ENCODE measurements at places on chromosomes 5 and 9. TPM values are rescaled to one million over a fixed set of nuclear protein-coding genes. Genes with fewer than 3 reads are reported as not detected.
A peak's percentile ranks its signal among the peaks of the same experiment; 100 is the strongest.

DNA sequence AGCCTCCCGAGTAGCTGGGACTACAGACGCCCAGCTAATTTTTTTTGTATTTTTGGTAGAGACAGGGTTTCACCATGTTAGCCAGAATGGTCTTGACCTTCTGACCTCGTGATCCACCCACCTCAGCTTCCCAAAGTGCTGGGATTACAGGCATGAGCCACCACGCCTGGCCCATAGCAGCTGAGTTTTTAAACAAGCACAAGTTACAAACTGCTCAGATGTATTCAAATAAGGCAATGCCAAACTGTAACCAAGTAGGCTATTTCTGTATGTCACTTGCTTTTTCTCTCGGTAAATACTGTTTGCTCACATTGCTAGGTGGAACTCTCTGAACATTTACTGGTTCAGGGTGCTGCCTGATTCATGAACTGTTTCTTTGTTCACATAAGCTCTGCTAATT, 799.3 kb upstream of the NUDT12 start:
- no peaks in the 10 kb centered on the region for H3K27me3 ChIP-seq
- no peaks in the 10 kb centered on the region for H3K4me1 ChIP-seq
- no peaks in the 10 kb centered on the region for H3K36me3 ChIP-seq
- no peak overlapping the region for H3K4me3 ChIP-seq
- no peak for DNase-seq
- no peak overlapping the region for H3K27ac ChIP-seq

GRCh38 chr9:106421772-106422171, 441.2 kb upstream of the ZNF462 start:
- H3K27me3 ChIP-seq: no peaks in the 10 kb centered on the region
- no peak overlapping the region for H3K27ac ChIP-seq
- H3K4me1 ChIP-seq: no peaks in the 10 kb centered on the region
- DNase-seq: no peak
- H3K36me3 ChIP-seq: no peaks in the 10 kb centered on the region
- no peak overlapping the region for H3K4me3 ChIP-seq

GRCh38 chr9:136831002-136831719, 11.1 kb upstream of the AJM1 start:
- no peaks in the 10 kb centered on the region for H3K4me1 ChIP-seq
- peaks cover 17% of the 10 kb centered on the region for H3K36me3 ChIP-seq
- no peaks in the 10 kb centered on the region for H3K27me3 ChIP-seq
- H3K4me3 ChIP-seq: no peak overlapping the region
- DNase-seq: no peak

DNA sequence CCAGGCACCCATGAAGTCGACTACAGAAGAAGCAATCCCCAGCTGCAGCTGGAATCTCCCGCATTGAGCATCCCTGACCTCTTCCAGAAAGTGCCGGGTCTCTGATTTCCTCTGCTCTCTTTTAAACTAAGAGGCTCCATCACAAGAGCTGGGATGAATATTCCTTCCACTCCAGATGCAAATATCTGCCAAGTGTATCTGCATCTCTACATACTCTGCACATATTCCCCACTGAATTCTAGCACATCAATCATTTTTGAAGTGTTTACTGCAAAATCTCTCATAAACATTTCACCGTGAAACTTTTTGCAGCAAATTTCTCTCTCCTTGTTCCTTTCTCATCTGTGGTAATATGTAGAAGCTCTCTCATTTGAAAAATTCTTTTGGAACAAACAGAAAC, 161.5 kb downstream of the GABRB2 start:
- H3K36me3 ChIP-seq: no peaks in the 10 kb centered on the region
- no peaks in the 10 kb centered on the region for H3K4me1 ChIP-seq
- no peak for DNase-seq
- H3K4me3 ChIP-seq: no peak overlapping the region
- H3K27me3 ChIP-seq: no peaks in the 10 kb centered on the region
- H3K27ac ChIP-seq: no peak overlapping the region

DNA sequence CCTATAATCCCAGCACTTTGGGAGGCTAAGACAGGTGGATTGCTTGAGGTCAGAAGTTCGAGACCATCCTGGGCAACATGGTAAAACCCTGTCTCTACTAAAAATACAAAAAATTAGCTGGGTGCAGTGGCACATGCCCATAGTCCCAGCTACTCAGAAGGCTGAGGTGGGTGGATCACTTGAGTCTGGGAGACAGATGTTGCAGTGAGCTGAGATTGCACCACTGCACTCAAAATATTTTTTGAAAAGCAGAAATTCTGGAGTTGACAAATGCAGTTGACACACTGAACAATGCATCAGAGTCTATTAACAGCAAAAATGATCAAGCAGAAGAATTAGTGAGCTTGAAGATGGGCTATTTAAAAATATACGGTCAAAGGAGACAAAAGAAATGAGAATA, 35.5 kb downstream of the NDUFAF2 start:
- no peaks in the 10 kb centered on the region for H3K4me1 ChIP-seq
- no peaks in the 10 kb centered on the region for H3K27me3 ChIP-seq
- no peak overlapping the region for H3K27ac ChIP-seq
- DNase-seq: no peak
- H3K36me3 ChIP-seq: no peaks in the 10 kb centered on the region
- no peak overlapping the region for H3K4me3 ChIP-seq

The PIP5K1B gene
- total RNA-seq: 1.5 TPM

The PIP5KL1 gene
- total RNA-seq: 1.9 TPM

- no peaks in the 10 kb centered on the region for H3K4me1 ChIP-seq
- H3K27me3 ChIP-seq: no peaks in the 10 kb centered on the region
- no peak for DNase-seq
- no peak overlapping the region for H3K27ac ChIP-seq
- no peaks in the 10 kb centered on the region for H3K36me3 ChIP-seq
Observed at GRCh38 chr5:9667906-9668305, 37.8 kb upstream of the TAS2R1 start.

The IER5L gene
- total RNA-seq: 3.0 TPM

The GARIN3 gene
- total RNA-seq: not detected

The TEX48 gene
- total RNA-seq: 0.48 TPM

DNA sequence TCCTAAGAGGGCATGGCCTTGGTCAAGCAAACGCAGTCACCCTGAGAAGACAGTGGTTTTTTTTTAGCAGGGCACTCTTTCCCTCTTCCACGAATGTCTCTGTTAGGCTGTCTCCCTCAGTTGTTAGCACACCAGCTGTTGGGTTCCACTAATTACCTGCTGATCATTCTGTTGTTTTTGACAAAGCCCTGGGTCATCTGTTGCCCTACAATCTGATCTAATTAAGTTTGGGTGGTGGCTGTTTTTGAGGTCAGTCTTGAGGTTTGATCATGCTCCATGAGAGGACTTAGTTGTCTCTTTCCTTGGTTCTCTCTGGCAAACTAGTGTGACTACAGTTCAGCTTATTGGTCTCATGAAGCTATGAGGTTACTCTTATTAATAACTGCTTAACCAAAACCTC, 5.0 kb upstream of the PTPDC1 start:
- H3K4me3 ChIP-seq: no peak overlapping the region
- H3K4me1 ChIP-seq: peaks cover 16% of the 10 kb centered on the region
- no peaks in the 10 kb centered on the region for H3K27me3 ChIP-seq
- H3K27ac ChIP-seq: no peak overlapping the region

DNA sequence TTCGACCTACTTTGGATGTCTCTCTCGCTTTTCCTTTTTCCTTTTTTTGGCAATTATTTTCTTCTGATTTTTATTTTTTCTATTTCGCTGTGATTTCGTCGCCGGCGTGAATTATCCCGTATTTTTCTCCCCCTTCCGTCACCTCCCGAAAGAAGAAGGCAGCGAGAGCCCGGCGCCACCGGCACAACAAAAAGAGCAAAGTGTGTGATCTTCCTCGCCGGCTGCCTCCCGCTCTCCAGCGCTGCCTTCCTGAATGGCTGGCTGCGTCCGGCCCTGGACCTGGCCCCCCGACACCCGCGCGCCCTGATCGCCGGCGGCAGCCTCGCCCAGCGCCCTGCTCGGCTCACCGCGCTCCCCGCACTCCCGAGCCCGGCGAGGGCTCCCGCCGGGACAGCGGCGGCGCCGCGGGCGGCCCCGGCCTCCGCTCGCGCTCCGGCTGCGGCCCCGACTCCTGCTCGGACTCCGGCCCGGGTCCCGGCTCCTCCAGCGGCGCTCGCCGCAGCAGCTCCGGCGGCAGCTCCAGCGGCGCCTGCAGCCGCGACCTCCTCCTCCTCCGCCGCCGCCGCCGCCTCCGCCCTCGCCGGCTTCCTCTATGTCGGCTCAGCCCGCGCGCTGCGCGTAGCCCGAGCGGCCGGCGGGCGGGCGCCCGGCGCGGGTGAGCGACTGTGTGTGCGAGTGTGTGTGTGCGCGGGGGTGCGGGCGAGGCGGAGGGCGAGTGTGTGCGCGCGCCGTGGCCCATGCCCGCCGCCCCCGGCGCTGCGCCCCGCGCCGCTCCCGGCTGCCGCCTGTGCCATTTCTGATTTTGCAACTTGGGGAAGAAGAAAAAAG, 960 bp downstream of the NR2F1 start:
- H3K36me3 ChIP-seq: peaks cover 13% of the 10 kb centered on the region
- H3K4me1 ChIP-seq: peaks cover 36% of the 10 kb centered on the region
- peaks cover 48% of the 10 kb centered on the region for H3K27me3 ChIP-seq

DNA sequence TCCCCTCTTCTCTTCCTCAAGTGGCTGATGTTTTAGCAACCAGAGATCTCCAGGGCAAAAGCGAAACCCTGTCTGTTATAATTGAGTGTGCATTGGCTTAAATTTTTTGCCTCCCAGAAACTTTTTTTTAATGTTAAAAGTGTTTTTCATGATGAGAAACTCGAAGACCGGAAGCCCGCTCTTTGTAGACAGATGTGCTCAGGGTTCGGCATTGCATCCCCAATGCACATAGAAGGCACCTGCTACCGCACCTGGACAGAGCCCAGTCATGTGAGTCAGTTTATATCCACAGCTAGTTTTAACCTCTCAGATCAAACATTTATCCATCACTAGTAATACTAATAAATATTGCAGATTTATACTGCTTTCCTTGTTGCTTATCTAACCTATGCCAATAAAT, 19.5 kb upstream of the NADK2 start:
- H3K36me3 ChIP-seq: no peaks in the 10 kb centered on the region
- no peak overlapping the region for H3K4me3 ChIP-seq
- H3K27ac ChIP-seq: no peak overlapping the region
- H3K4me1 ChIP-seq: no peaks in the 10 kb centered on the region
- DNase-seq: no peak

GRCh38 chr5:13955896-13956295, 11.4 kb upstream of the DNAH5 start:
- no peak overlapping the region for H3K27ac ChIP-seq
- H3K27me3 ChIP-seq: no peaks in the 10 kb centered on the region
- H3K36me3 ChIP-seq: no peaks in the 10 kb centered on the region
- DNase-seq: no peak
- H3K4me3 ChIP-seq: no peak overlapping the region

DNA sequence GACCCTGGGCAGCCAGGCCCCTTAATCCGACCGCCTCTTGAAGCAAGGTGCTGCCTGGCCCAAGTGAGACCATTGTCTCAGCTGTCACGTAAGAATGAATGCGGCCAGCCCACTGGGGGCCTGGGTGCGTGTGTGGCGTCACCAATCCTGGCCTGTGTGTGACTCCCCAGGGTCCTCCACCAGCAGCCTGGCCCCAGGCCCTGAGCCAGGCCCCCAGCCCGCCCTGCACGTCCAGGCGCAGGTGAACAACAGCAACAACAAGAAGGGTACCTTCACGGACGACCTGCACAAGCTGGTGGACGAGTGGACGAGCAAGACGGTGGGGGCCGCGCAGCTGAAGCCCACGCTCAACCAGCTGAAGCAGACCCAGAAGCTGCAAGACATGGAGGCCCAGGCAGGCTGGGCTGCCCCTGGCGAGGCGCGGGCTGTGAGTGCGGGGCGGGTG, 124.2 kb downstream of the WNK2 start:
- peaks cover 14% of the 10 kb centered on the region for H3K27me3 ChIP-seq
- H3K4me1 ChIP-seq: peaks cover 5% of the 10 kb centered on the region
- DNase-seq: peak; percentile 8
- no peak overlapping the region for H3K27ac ChIP-seq
- no peak overlapping the region for H3K4me3 ChIP-seq

- no peaks in the 10 kb centered on the region for H3K36me3 ChIP-seq
- H3K4me3 ChIP-seq: no peak overlapping the region
- peaks cover 2% of the 10 kb centered on the region for H3K27me3 ChIP-seq
- no peaks in the 10 kb centered on the region for H3K4me1 ChIP-seq
- no peak overlapping the region for H3K27ac ChIP-seq
- no peak for DNase-seq
Observed at GRCh38 chr5:143244990-143245389, 158.5 kb downstream of the NR3C1 start.

The OR1Q1 gene
- not detected for total RNA-seq

DNA sequence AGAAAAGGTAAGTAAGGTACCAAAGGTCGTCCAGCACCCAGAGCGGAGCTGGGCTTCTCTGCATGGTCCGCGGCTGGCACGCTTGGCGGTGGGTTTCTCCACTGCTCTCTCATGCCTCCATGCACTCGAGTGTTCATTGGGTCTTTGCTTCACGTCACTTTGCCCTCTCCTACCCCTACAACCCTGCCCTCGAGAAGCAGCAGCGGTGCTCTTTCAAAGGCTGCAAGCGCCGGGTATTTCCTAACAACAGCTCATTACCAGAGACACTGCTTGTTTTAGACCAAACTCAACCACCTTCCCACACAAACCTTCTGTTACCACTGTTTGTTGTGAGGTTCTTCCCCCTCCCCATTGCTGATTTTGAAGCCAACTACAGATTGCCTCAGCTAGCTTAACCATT, 21.5 kb upstream of the ZBTB34 start:
- H3K27me3 ChIP-seq: no peaks in the 10 kb centered on the region
- no peak overlapping the region for H3K27ac ChIP-seq
- H3K36me3 ChIP-seq: peaks cover 35% of the 10 kb centered on the region
- DNase-seq: no peak
- peaks cover 33% of the 10 kb centered on the region for H3K4me1 ChIP-seq

DNA sequence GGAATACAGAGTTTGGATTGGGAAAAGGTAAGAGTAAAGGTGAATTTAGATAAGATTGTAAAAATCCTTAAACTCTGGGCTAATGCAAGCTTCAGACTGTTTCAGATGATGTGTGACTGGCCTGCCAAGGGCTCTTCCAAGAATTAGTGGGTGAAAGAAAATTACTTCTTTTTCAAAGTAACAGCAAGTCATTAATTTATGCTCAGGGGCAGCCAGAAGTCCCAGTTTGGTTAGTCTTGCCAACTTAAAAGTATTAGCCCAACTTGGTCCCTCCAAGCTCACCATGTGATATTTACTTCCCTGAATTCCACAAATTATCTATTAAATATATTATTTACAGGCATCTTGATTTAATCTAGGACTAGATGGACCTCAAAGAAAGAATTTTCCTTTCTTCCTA, 947.8 kb downstream of the NR2F1-AS1 start:
- no peaks in the 10 kb centered on the region for H3K27me3 ChIP-seq
- H3K4me1 ChIP-seq: no peaks in the 10 kb centered on the region
- DNase-seq: no peak
- no peak overlapping the region for H3K4me3 ChIP-seq
- no peak overlapping the region for H3K27ac ChIP-seq

The HAVCR2 gene
- total RNA-seq: 66.9 TPM

GRCh38 chr9:71643330-71643729, 125.0 kb downstream of the CEMIP2 start:
- no peak overlapping the region for H3K4me3 ChIP-seq
- peaks cover 23% of the 10 kb centered on the region for H3K36me3 ChIP-seq
- peaks cover 6% of the 10 kb centered on the region for H3K27me3 ChIP-seq
- H3K4me1 ChIP-seq: peaks cover 63% of the 10 kb centered on the region
- no peak for DNase-seq

- no peak for DNase-seq
- no peak overlapping the region for H3K4me3 ChIP-seq
- no peak overlapping the region for H3K27ac ChIP-seq
Observed at GRCh38 chr5:75037106-75037505, 15.3 kb downstream of the GCNT4 start.

- peak overlapping the region; percentile 51 for H3K4me3 ChIP-seq
- no peak for DNase-seq
- H3K27ac ChIP-seq: peak overlapping the region; percentile 89
- H3K27me3 ChIP-seq: no peaks in the 10 kb centered on the region
- H3K36me3 ChIP-seq: peaks cover 23% of the 10 kb centered on the region
Observed at GRCh38 chr5:62256161-62257019, 49.6 kb upstream of the KIF2A start.
